ENCODE measurements at places on chromosomes 6 and 20. TPM values are rescaled to one million over a fixed set of nuclear protein-coding genes. Genes with fewer than 3 reads are reported as not detected.

DNA sequence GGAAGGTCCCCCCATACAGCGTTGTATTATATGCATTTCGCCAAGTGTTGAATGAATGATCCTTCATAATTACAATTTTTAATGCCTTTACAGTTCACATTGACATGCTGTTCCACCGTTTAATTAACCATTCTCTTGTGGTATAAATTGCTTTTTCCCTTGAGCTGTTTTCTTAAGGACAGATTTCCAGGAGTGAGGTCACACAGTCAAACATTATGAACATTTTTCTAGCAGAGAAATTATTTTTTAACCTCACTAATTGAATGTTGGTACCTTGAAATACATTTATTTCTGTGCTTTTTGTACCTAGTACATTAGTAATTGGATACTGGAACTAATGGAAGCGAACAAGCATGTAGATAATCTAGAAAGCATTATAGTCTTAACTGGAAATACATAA lies 76.7 kb upstream of the C20orf144 start:
- no peak for DNase-seq

The GPR6 gene
- total RNA-seq: not detected

- no peak for DNase-seq
Observed at GRCh38 chr6:159464816-159465215, 228.2 kb downstream of the SOD2 start.

DNA sequence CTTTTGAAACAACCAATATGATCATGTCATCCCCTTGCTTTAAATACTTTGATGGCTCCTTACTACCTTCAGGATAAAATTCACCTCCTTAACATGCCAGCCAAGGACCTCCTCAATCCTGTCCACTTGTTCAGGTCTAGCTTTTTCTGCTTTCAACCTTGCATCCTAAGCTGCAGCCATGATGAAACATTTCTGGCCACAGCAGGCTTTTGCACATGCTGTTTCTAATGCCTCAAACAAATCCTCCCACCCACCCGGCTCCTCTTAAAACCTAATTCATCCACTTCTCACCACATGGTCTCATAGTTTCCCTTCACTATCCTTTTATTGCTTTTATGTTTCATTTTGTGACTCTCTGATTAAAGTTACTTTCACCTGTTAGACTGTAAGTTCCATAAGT lies 124.6 kb downstream of the MYB start:
- no peak for DNase-seq

DNA sequence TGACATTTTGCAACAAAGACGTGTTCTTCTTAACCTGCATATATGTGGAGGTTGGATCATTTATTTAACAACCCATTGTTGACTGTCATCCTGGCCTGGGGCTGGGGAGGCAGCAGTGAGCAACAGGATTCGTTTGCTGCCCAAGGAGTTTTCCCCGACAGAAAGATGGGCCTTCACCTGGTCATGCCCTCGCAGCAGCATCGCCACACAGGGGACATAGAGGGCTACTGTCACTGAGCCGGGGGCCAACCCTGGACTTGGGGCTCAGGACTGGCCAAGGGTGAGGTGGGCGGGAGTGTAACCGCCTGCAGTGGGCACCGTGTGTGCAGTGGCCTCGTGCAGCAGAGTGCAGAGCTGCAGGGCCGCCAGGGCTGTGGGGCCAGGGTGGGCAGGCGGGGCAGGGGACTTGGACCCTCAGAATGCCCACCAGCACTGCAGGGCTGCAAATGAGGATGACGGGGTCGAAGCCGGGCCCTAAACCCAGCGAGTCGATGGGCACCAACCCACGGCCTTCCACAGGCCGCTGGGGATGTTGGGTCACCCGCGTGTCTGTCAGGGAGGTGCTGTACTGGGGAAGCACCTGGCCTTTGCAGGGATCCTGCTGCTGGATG lies 11.8 kb downstream of the DUSP22 start:
- DNase-seq: no peak

DNA sequence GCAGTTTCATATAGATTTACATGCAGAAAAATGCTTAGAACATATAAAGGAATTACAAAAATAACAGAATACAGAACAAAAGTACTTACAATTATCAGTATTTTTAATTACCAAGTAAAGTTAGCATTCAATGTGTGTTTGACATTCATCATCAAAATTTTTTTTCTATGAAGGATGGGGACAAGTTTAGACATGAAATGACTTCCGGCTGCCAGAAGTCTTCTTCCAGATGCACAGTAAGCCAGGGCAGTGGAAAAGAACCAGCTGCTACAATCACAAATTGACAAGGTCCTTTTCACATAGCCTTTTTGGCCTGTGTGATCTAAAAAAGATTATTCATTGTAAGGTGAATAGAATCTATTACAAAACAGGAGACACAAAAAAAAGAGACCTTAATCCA lies 73.8 kb downstream of the HUS1B start:
- no peak for DNase-seq

DNA sequence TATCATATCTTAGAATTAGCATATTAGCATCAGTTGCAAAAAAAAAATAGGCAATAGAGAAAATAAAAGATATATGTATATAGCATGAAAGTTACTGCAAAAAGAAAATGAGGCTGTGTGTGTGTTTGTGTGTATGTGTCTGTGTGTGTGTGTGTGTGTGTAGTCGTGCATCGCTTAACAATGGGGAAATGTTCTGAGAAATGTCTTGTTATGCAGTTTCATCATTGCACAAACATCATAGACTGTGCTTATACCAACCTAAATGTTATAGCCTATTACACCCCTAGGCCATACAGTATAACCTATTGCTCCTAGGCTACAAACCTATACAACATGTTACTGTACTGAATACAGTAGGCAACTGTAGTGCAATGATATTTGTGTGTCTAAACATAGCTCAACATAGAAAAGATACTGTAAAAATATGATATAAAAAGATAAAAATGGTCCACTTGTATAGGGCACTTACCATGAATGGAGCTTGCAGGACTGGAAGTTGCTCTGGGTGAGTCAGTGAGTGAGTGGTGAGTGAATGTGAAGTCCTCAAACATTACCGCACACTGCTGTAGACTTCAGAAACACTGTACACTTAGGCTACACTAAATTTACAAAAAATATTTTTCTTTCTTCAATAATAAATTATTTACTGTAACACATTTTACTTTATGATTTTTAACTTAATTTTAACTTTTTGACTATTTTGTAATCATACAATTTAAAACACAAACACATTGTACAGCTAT lies 805.1 kb downstream of the KIF16B start:
- no peak for DNase-seq

GRCh38 chr6:143863771-143864170 lies 503 bp upstream of the ZC2HC1B start:
- no peak for DNase-seq

The FLRT3 gene
- total RNA-seq: 75.7 TPM

DNA sequence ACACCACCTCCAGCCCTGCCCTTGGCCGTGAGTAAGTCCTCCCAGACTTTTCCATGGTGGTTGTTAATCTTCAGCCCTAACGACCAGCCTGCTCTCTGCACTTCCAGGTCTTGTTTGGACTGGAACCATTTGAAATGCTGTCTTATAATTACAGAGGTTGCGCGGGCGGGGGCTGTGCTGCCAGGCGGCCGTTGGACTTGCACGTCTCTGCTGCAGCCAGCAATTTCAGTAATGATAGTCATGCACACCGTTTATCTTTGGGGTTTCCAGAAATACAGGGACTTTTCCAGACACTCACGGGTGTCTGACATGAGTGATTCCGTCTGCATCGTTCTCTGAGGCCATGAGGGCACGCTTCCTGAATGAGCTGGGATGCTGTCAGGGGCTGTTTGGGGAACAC lies 118.2 kb downstream of the BMP7 start:
- no peak for DNase-seq

GRCh38 chr20:36144336-36144735 lies 10.2 kb upstream of the EPB41L1 start:
- no peak for DNase-seq

DNA sequence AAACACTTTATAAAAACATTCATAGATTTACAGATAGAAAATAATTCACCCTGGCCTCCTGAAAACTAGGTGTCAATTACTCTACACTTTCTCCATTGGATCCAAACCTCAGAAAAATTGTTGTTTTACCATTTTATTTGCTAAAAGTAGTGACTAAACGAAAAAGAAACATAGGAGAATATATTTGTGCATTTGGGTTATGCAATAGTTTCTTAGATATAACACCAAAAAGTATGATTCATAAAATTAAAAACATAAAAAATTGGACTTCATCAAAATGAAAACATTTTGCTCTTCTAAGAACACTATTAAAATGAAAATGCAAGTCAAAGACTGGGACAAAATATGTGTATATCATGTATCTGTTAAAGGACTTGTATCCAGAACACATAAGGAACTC lies 671.3 kb downstream of the MAFB start:
- no peak for DNase-seq

DNA sequence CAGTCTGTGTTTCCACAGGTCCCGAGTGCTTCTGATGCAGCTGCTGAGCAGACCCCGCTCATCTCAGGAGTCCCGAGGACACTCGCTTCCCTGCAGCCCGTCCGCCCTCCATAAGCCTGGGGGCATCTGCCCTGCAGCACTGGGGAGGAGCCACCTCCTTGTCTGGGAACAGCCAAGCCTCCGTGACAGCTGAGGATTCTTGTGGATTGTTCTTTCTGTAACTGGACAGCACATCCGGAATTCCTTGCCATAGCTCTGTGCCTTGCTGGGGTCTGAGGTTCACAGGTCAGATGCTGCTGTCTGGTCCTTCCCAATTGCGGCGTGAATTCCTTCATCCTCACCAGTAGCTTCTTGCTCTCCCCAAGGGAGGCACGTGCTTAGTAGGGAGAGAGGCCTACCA lies 38.4 kb upstream of the FNDC1 start:
- no peak for DNase-seq

- DNase-seq: no peak
Observed at GRCh38 chr6:121356575-121356974, 22.3 kb upstream of the TBC1D32 start.

- no peak for DNase-seq
Observed at GRCh38 chr6:48889429-48889828, 573.6 kb downstream of the MMUT start.

Measured in type B pancreatic cell (in vitro differentiated cells).